Type B pancreatic cell (in vitro differentiated cells): ENCODE measurements at places on chromosomes 12 and 14. TPM values are rescaled to one million over a fixed set of nuclear protein-coding genes. Genes with fewer than 3 reads are reported as not detected.

Gene CAPZA3
- not detected in 2 replicates for total RNA-seq

DNA sequence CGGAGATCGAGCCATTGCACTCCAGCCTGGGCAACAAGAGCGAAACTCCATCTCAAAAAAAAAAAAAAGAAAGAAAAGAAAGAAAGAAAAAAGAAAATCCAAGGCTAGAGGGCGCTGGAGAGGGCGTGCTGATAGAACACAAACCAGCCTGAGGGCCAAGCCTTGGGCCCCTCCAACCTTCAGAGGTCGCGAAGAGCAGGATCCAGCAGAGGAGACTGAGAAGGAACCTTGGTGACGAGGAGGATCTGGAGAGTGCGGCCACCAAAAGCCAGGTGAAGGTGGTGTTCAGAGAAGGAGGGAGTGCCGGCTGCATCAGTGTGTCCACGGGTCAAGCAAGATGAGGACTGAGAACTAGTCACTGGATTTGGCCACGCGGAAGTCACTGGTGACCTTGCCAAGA lies 4.1 kb upstream of the DYNC1H1 start:
- no peak for DNase-seq

GRCh38 chr14:92589213-92589852 lies 75.8 kb downstream of the RIN3 start:
- DNase-seq, result no peak

- DNase-seq, result no peak
These were observed 83.7 kb downstream of the PHETA1 start for GRCh38 chr12:111285200-111285599.

DNA sequence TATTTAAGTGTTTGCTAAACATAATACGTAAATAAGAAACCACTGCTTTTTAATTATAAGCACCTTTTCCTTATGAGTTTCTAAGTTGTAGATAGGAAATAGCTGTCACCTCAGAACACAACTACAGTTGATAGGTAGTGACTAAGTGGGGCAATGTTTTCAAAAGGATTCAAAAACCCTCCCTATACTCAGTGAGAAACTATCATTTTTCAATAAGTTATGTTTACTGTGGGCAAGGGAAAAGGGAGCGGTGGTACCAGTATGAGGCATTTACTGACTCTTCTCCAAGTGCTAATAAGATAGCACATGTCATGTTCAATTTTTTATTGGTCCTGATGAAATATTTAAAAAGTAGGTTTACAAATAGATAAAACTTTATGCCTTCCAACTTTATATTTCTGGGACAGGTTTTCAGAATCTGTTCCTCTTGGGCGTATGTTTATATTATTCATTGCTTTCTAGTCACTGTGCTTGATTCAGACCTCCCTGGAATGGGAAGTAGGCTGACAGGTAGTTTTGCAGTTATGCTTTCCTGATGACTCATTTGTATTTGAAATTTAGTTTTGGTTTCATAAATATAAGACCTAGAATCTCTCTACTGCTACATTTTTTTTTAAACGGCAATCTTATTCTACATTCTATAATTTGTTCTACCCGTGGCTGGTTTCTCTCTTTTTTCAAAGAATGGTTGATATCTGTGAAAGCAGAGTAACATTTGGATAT lies 153.1 kb downstream of the TMEM117 start:
- DNase-seq, result no peak

- no peak for DNase-seq
These were observed 9.4 kb upstream of the VTI1B start for GRCh38 chr14:67683842-67684241.
